ENCODE measurements at places on chromosomes 2 and 18. TPM values are rescaled to one million over a fixed set of nuclear protein-coding genes. Genes with fewer than 3 reads are reported as not detected.

DNA sequence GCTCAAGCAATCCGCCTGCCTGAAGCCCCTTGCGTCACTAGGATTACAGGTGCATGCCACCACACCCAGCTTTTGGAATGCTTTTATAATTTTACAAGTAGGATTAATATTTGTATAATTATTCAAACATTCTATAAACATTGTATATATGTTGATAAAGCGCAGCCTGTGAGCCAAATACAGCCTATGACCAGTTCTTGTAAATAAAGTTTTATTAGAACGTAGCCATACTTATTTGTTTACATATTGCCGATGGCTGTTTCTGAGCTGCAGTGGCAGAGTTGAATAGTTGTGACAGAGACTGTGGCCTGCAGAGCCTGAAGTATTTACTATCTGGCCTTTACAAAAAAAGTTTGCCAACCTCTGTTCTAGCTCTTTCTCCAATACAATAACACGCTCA is 232.6 kb downstream of the OTX1 start:
- no peak overlapping the region for H3K4me3 ChIP-seq
- H3K27ac ChIP-seq = no peak overlapping the region
- no peaks in the 10 kb centered on the region for H3K4me1 ChIP-seq
- no peak for DNase-seq
- no peaks in the 10 kb centered on the region for H3K27me3 ChIP-seq

GRCh38 chr18:80157708-80158343 is 48.8 kb downstream of the ADNP2 start:
- DNase-seq = peak; percentile 71
- H3K36me3 ChIP-seq = no peaks in the 10 kb centered on the region
- peaks cover 9% of the 10 kb centered on the region for H3K4me1 ChIP-seq
- no peak overlapping the region for H3K4me3 ChIP-seq

DNA sequence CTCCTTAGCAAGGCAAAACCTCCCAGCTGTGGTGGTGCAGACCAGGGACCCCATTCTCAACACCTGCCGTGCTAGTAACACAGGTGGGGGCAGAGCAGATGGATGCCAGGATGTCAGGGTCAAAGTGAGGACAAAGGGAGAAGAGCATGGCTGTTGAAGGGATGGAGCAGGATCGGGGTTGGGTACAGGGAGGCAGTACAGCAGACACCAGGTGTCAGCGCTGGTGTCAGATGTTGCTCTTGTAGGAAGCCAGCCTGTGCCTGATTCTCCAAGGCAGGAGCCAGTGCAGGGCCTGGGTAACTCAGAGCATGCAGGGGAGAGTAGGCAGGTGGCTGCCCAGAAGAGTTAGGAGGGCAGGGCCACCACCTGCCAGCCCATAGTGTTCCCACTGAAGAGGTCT is 222.1 kb upstream of the SPRED2 start:
- no peak overlapping the region for H3K27ac ChIP-seq
- no peaks in the 10 kb centered on the region for H3K4me1 ChIP-seq
- H3K4me3 ChIP-seq = no peak overlapping the region
- no peaks in the 10 kb centered on the region for H3K36me3 ChIP-seq

DNA sequence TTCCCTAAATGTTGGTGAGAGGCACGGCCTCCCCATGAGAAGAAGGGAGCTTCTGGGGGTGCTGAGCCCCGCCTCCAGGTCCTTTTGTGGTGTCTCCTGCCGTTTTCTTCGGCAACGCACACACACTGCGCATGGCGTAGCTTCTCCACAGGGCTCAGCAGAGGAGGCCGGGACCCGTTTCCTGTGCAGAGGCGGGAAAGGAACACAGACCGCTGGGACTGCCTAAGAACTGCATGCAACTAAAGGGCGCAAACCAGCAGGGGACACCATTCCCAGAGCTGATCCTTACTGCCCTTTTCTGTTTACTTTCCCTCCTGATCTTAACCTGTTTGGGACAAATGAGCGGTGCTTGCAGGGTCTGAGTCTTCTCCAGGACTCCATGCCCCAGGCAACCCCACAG is 90.3 kb upstream of the CAPN13 start:
- H3K36me3 ChIP-seq = no peaks in the 10 kb centered on the region
- DNase-seq = no peak
- no peak overlapping the region for H3K4me3 ChIP-seq
- peaks cover 9% of the 10 kb centered on the region for H3K27me3 ChIP-seq

- no peak overlapping the region for H3K27ac ChIP-seq
- no peak overlapping the region for H3K4me3 ChIP-seq
- peaks cover 43% of the 10 kb centered on the region for H3K27me3 ChIP-seq
- H3K36me3 ChIP-seq = no peaks in the 10 kb centered on the region
- DNase-seq = no peak
Observed at GRCh38 chr18:49669403-49669802, 107.5 kb downstream of the LIPG start.

GRCh38 chr2:204061241-204061640 is 124.7 kb downstream of the ICOS start:
- H3K4me1 ChIP-seq = no peaks in the 10 kb centered on the region
- H3K4me3 ChIP-seq = no peak overlapping the region
- no peaks in the 10 kb centered on the region for H3K36me3 ChIP-seq
- no peak for DNase-seq

SERPINB7 gene
- not detected for total RNA-seq

GRCh38 chr18:48023334-48024008 is 93.0 kb upstream of the SMAD2 start:
- no peaks in the 10 kb centered on the region for H3K36me3 ChIP-seq
- no peaks in the 10 kb centered on the region for H3K4me1 ChIP-seq

GRCh38 chr2:148209603-148210002 is 188.7 kb downstream of the MBD5 start:
- no peak for DNase-seq
- no peaks in the 10 kb centered on the region for H3K27me3 ChIP-seq
- H3K4me3 ChIP-seq = no peak overlapping the region
- peaks cover 6% of the 10 kb centered on the region for H3K36me3 ChIP-seq
- no peaks in the 10 kb centered on the region for H3K4me1 ChIP-seq

PARD3B gene
- 3.8 TPM for total RNA-seq

SERPINB5 gene
- total RNA-seq = not detected

GRCh38 chr2:1808981-1809422 is 64.7 kb upstream of the PXDN start:
- no peak overlapping the region for H3K27ac ChIP-seq
- H3K4me3 ChIP-seq = no peak overlapping the region
- DNase-seq = no peak
- H3K36me3 ChIP-seq = no peaks in the 10 kb centered on the region
- peaks cover 4% of the 10 kb centered on the region for H3K27me3 ChIP-seq

ALLC gene
- not detected for total RNA-seq

DNA sequence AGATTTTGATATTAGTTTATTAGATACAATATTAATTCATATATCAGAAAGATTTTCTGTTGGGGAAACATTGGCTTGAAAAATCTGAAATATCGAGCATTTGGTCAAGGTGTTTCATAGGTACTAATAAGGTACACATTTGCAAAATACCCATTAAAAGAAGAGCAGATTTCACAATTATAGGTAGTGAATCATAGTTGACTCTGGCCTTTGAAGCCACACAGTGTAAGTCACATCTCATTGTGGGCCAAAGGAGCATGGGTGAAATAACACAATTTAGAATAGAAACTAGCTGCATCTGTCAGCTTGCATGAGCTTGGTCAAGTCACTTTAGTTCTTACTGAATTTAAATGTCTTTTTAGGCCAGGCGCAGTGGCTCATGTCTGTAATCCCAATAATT is 4.9 kb downstream of the KDM3A start:
- no peaks in the 10 kb centered on the region for H3K27me3 ChIP-seq
- H3K36me3 ChIP-seq = peaks cover 26% of the 10 kb centered on the region
- H3K4me3 ChIP-seq = no peak overlapping the region
- H3K4me1 ChIP-seq = peaks cover 51% of the 10 kb centered on the region
- DNase-seq = no peak

DNA sequence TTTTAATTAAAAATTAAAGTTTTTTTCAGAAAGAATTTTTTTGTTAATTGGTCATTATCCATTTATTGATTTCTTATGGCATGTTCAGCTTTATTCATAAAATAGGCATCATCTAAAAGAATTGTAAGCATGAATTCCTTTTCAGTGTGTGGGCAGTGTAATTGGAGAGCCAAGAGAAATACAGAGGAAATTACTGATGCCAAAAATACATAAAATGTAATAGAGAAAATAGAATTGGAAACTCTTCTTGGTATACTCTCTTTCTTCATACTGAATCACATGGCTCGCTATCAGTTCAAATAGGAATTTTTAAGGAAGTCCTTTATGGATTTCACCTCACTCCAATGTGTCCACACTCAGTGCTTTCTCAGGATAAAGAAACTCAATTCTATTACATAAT is 663.6 kb upstream of the NRXN1 start:
- no peak for DNase-seq
- no peaks in the 10 kb centered on the region for H3K27me3 ChIP-seq
- no peak overlapping the region for H3K27ac ChIP-seq
- H3K36me3 ChIP-seq = no peaks in the 10 kb centered on the region
- H3K4me3 ChIP-seq = no peak overlapping the region

GRCh38 chr18:9206421-9206820 is 69.8 kb downstream of the ANKRD12 start:
- H3K4me3 ChIP-seq = no peak overlapping the region
- DNase-seq = no peak
- H3K4me1 ChIP-seq = peaks cover 6% of the 10 kb centered on the region
- H3K36me3 ChIP-seq = no peaks in the 10 kb centered on the region
- no peaks in the 10 kb centered on the region for H3K27me3 ChIP-seq

- no peaks in the 10 kb centered on the region for H3K4me1 ChIP-seq
- no peak overlapping the region for H3K4me3 ChIP-seq
- H3K36me3 ChIP-seq = no peaks in the 10 kb centered on the region
- H3K27me3 ChIP-seq = no peaks in the 10 kb centered on the region
- DNase-seq = no peak
- H3K27ac ChIP-seq = no peak overlapping the region
Observed at GRCh38 chr2:167480232-167480985, 592.1 kb downstream of the XIRP2 start.

ANO7 gene
- 0.77 TPM for total RNA-seq

- H3K4me3 ChIP-seq = no peak overlapping the region
- no peaks in the 10 kb centered on the region for H3K36me3 ChIP-seq
- no peak overlapping the region for H3K27ac ChIP-seq
- peaks cover 14% of the 10 kb centered on the region for H3K27me3 ChIP-seq
Observed at GRCh38 chr2:545711-546650, 131.2 kb downstream of the TMEM18 start.

DNA sequence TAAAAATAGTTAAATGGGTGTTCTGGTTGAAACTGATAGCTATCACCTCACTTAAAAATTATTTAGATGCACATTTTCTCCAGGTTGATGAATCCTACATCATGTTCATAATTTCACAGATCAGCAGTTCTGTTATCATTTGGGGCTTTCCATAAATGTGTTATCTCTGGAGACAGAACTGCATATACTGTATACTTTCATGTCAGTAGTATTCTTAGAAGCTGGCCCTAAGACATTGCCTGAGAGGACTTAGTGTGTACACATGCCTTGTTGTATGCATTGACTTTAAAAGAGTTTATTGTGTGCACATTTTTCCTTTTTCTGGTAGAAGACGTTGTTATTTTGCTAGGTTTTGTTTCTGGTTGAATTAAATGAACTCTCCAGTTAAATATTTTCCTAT is 41.0 kb downstream of the PIK3C3 start:
- H3K4me1 ChIP-seq = peaks cover 2% of the 10 kb centered on the region
- no peak for DNase-seq
- no peak overlapping the region for H3K27ac ChIP-seq
- no peak overlapping the region for H3K4me3 ChIP-seq
- peaks cover 85% of the 10 kb centered on the region for H3K36me3 ChIP-seq

DNA sequence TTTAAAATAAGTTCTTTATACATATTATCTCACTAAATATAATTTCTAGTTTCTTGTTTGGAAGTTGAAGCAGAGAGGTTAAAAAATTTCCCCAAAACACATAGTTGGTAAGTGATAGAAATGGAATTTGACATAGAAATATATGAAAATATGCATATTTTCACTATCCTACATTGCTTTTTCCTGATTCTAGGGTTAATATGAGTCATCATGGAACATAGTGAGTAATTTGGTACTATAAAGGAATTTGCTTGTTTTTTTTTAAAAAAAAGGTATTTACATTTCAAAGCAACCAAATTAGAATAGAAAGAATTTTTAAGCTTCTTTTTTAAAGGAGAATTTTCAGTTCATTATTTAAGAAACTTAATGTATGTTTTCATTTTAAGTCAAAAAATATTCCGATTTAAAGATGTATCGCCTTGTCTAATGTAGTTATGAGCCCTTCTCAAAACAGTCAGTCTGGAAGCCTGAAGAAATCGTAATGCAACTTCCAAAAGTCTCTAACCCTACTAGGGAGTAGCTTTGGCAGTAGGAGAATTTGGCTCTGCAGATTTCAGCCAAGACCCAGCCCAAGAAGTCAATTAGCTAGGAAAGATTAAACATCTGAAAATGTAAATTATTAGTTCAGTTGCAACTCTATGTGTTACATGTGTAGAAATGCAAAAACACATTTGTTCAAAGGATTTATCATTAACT is 147.3 kb downstream of the RDH14 start:
- DNase-seq = no peak
- H3K36me3 ChIP-seq = no peaks in the 10 kb centered on the region

ST8SIA5 gene
- total RNA-seq = not detected

- no peaks in the 10 kb centered on the region for H3K27me3 ChIP-seq
- H3K4me1 ChIP-seq = peaks cover 70% of the 10 kb centered on the region
- H3K27ac ChIP-seq = no peak overlapping the region
- DNase-seq = no peak
- H3K36me3 ChIP-seq = no peaks in the 10 kb centered on the region
- H3K4me3 ChIP-seq = no peak overlapping the region
Observed at GRCh38 chr2:99471654-99472599, 17.9 kb downstream of the REV1 start.

Data from naive thymus-derived CD8-positive, alpha-beta T cell (primary cell).